ENCODE measurements at places on chromosomes 6 and 20. TPM values are rescaled to one million over a fixed set of nuclear protein-coding genes. Genes with fewer than 3 reads are reported as not detected.

The HLA-DRB1 gene
- total RNA-seq: 46.0 TPM

The ADGRB3 gene
- not detected for total RNA-seq

The OOEP gene
- total RNA-seq: 0.87 TPM

- DNase-seq: no peak
Observed at GRCh38 chr6:156808287-156808686, 31.1 kb downstream of the ARID1B start.

- DNase-seq: no peak
Observed at GRCh38 chr6:33654831-33655554, 33.9 kb downstream of the ITPR3 start.

DNA sequence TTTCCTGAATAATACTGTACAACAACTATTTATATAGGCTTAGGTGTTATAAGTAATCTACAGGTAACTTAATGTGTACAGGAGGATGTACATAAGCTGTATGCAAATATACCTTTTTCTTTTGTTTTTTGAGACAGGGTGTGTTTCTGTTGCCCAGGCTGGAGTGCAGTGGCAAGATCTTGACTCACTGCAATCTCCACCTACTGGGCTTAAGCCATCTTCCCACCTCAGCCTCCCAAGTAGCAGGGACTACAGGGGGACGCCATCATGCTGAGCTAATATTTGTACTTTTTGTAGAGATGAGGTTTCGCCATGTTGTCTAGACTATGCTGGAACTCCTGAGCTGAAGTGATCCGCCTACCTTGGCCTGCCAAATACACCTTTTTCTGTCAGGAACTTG is 191.7 kb upstream of the ZNF217 start:
- DNase-seq: no peak

The PI3 gene
- total RNA-seq: not detected

DNA sequence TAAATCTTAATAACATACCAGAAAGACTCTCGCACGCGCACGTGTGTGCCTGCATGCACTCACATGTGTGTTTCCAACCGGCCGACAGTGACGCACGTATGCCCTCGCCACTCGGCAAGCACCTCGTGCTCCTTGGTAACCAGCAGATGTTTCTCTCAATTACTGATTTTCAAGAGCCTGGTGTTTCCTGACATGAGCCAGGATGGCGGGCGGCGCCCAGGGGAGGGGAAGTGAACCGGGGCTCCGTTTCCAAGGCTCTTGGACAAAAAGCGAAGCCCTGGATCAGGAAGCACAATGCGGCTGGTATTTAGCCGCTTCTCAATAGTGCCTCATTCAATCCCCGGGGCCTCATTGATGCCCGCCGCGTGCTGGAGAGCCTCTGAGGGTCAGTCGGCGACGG is 37.7 kb downstream of the PMEPA1 start:
- no peak for DNase-seq

DNA sequence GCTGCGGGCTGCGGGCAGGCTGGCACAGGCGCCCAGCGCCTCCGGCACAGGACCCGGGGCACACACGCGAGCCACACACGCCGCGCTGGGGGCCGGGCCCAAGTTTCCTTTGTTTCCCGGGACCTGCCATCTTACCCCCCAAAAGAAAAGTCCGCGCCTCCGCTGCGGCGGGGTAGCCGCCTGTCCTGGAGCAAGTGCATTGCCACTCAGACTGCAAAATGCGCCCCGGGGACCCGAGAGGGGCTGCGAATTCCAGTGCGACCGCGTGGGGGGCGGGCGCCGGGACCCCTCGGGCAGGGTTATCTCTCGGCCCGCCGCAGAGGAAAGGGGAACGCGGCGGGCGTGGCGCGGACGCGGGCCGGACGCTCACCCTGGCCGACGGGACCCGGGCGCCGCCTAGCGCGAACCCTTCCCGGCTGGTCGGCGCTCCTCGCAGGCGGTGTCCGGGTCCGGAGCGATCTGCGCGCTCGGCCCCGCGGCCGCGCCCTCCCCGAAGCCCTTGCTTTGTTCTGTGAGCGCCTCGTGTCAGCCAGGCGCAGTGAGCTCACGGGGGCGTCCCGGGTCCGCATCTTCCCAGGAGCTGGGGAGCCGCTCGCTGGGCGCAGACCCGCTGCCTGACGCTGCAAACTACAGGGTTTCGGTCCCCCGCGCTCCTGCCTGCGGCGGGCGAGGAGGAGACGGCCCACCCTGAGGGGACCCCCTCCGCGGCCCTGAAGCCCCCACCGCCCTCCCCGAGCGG is 639 bp upstream of the CD24 start:
- DNase-seq: peak; percentile 24

GRCh38 chr6:30883685-30884520 is at the start of gene DDR1:
Gene DDR1 (plus strand): TSS chr6:30884519. CDS start chr6:30888730, 4,211 bp downstream.
- peak; percentile 57 for DNase-seq

GRCh38 chr20:33005132-33005566 is 916 bp upstream of the SUN5 start:
- DNase-seq: peak; percentile 59

- DNase-seq: no peak
Observed at GRCh38 chr6:29709188-29709587, 14.0 kb upstream of the HLA-F start.

- peak; percentile 26 for DNase-seq
Observed at GRCh38 chr6:46410334-46410953, 80.8 kb downstream of the RCAN2 start.

DNA sequence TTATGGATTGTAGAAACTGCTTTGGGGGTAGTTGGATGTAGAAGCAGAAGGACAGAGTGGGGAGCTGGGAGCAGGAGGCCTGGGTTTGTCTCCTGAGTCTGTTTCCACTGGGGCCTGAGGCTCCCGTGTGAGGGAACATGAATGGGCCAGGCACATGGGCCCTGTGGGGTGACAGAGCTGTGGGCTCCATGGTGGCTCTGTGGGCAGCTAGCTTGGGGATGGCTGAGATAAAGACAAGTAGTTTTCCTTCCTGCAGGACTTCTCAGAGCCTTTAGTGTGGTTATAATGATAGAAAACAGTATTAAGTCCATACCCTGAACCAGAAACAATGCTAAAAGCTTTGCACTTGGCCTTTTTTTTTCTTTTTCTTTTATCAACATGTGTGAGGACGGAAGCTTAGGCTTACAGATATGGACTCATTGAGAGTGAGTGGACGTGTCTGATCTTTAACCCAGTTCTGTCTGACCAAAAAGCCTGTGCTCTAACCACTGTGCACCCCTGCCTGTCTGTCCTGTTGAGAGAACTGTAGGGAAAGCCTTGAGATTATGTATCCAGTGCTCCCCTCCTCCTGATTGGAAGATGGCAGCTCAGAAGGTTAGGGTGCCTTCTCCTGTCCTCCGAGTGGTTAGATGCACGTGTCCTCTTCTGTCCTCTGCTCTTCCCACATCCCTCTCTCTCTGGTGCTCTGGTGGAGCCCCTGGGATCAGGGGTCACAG is 98.3 kb downstream of the CDH26 start:
- peak; percentile 32 for DNase-seq

The TCF15 gene
- total RNA-seq: not detected

DNA sequence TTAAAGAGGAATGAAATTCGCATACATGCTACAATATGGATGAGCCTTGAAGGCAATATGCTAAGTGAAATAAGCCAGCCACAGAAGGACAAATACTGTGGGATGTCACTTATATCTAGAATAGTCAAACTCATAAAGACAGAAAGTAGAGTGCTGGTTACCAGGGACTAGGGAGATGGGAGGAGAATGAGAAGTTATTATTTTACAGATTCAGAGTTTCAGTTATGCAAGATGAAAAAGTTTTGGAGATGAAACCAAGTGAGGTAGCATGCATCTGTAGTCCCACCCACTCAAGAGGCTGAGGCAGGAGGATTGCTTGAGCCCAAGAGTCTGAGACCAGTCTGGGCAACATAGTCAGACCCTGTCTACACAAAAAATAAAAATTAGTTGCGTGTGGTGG is 82.5 kb upstream of the ARID1B start:
- no peak for DNase-seq

The CYB5R4 gene
- 29.2 TPM for total RNA-seq

GRCh38 chr20:1827974-1828785 is 67.0 kb upstream of the SIRPA start:
- DNase-seq: no peak

- no peak for DNase-seq
Observed at GRCh38 chr20:49682798-49683197, 30.9 kb downstream of the B4GALT5 start.

GRCh38 chr6:43845646-43846045 is 75.6 kb downstream of the VEGFA start:
- no peak for DNase-seq

DNA sequence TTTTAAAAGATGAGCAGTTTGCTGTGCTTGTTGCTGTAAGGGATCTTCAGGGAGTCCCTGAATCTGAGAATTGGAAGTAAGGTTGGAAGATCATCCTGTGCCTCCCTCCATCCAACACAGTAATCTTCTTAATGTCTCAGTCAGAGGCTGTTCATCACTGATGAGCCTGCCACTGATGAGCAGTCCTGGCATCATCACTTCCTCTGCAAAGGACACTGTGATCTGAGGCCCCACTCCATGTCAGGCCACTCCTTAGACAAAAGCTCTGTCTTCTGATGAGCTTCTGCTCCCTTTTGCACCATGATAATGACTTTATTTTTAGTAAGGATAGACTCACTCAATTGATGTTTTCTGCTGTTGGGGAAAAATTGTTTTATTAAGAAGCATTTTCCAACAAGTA is 121.0 kb downstream of the UST start:
- DNase-seq: no peak

The APOM gene
- total RNA-seq: 3.2 TPM

The TBXT gene
- total RNA-seq: not detected

DNA sequence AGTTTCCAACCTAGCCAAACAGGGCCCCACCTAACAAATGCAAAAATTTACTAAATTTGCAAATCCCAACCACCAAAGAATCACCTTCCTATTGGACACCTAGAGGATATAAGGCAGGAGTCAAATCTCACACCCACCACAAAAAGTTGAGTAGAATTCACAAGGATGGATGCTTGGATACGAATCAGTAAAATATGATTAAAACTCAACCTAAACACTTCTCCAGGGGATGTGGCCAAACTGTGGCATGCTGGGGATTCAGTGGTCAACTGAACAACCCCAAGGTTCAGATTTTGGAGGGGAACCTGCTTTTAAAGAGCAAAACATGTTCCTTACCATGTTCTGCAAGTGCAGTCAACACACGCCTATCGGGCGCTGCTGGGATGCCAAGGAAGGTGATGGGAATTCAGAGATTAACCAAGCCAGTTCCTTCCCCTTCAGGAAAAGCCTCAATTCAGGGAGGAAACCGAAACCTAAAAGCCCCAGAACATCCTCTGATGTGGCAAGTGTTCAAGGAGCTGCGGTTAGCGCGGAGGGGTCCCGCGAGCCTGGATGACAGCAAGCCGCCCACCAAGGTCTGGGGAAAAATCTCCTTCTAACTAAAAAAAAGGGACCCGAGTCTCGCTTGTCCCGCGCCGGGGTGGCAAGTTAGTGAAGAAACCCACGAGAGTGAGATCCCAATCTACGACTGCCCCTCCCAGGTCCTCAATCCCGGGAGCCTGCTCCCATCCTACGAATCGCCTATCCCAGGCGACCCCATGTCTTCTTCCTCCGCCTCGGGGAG is 902 bp downstream of the SAMHD1 start:
- peak; percentile 72 for DNase-seq

- DNase-seq: no peak
Observed at GRCh38 chr6:110545081-110545872, 68.9 kb upstream of the SLC22A16 start.

The ZSCAN23 gene
- 0.83 TPM for total RNA-seq

- DNase-seq: no peak
Observed at GRCh38 chr6:21367649-21368154, 225.8 kb upstream of the SOX4 start.

- no peak for DNase-seq
Observed at GRCh38 chr20:23358563-23358906, 3.4 kb upstream of the GZF1 start.

The SCRT2 gene
- total RNA-seq: not detected

The RBM24 gene
- not detected for total RNA-seq

The NRN1 gene
- total RNA-seq: 13.3 TPM

- no peak for DNase-seq
Observed at GRCh38 chr6:154872542-154873114, 122.5 kb upstream of the TIAM2 start.

The WFDC2 gene
- total RNA-seq: not detected

DNA sequence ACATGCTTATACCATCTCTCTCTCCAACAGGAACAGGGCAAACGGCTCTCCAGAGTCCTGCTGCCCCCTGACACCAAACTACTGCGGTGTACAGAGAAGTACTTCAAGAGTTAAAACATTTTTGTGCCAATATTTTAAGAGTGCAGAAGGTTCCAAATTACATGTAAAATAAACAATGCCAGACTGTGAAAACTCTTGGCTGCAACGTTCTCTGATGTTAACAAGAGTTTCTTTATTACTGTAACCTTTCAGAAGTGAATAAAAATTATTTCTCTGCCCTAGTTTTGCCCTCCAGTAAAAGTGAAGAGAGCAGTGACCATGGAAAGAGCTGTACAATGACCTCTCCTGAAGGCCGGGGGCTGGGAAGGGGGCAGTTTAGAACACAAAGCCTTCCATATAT is 41.4 kb upstream of the FAM83C start:
- DNase-seq: no peak

DNA sequence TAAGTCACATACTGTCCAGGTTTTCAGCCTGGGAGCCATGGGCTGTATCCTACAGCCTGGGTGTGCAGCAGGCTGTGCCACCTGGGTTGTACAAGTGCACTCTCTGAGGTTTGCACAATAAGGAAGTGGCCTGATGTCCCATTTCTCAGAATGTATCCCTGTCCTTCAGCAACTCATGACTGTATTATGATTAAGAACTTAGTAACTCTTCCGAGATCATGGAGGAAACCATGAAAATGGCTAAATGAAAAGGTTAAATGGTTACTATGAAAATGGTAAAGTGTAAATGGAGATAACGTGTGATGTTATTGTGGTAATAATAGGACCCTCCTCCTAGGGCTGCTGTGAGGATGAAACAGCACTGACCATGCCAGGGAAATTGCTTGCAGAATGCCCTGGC is 227.6 kb downstream of the ANKRD60 start:
- no peak for DNase-seq

The PGC gene
- total RNA-seq: not detected

GRCh38 chr6:6661191-6661590 is 72.7 kb downstream of the LY86 start:
- no peak for DNase-seq

DNA sequence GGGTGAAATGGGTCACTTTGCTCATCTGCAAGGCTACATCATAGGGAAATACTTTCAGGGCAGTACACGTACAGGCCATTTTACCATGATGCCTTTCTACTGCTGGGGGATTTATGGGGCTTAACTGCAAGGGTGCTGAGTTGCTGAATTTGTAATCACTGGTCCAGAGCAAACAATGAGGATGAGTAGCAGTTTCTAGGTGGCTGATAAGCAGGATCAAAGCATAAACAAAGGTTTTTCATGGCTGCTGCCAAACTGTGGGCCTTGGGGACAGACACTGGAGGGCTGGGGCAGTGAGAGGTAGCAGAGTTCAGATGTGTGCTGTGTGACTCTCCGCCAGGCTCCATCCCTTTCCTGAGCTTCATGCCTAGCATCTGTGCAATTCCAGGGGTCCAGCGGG is 68.3 kb downstream of the CNBD2 start:
- no peak for DNase-seq

The PLA2G7 gene
- total RNA-seq: not detected

Measured in activated CD8-positive, alpha-beta T cell treated with anti-CD3 and anti-CD28 coated beads, Interleukin-2, amount 10 ng/mL, durations not matched to agents 7 days and 5 days (primary cell).